ENCODE measurements at places on chromosomes 4 and X. TPM values are rescaled to one million over a fixed set of nuclear protein-coding genes. Genes with fewer than 3 reads are reported as not detected.

DNA sequence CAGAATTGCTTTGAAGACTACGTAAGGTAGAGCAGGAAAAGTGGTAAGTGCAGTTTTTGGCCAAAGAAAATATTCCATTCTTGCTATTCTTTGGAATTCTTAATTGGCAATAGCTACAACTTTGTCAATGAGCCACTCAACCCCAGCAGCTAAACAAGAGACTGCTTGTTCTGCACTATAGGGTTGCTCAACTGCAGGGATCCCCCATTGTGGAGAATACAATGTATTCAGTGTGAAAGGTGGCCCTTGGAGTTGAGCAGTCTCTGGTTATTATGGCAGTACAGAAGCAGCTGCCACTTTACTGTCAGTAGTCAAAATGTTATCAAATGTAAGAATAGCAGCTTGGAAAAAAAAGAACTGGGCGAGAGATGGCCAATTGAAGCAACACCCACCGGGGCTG, 808.7 kb downstream of the CENPC start:
- DNase-seq, result peak; percentile 32

GLRA3 gene
- total RNA-seq, result not detected

DNA sequence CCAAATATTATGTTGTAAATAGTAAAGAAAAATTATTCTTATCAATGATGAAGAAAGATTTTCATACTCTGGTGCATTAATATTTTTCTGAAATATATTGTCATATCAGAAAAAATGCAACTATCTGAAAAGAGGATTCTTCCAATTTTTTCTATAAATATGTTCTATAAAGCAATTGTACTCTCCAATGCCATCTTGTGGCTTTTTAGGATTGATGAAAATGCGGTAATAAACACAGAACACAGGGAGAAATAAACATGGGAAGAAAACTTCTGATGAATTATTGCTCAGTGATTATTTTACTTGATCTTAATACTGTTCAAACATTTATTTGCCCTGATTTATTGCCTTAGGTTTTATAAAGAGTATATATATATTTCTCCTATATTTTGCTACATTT, 215.4 kb downstream of the IL1RAPL1 start:
- no peak for DNase-seq

DNA sequence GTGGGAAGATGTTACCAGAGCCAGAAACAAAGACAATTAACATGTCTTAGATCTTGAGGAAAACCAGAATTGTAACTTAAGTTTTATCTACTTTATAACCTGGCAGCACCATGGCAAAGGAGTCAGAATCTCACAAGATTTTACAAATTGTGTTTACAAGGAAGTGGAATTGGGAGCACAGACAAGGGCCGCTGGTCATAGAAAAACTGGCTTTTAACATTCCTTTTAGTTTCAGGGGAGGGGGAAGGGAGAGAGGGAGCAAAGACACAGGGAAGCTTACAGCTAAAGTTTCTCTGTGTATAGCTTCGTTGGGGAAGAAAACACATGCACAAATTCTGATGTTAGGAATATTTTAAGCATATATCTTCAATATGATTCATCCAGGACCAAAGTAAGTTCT, 10.3 kb upstream of the UGT2B11 start:
- DNase-seq, result no peak

DNA sequence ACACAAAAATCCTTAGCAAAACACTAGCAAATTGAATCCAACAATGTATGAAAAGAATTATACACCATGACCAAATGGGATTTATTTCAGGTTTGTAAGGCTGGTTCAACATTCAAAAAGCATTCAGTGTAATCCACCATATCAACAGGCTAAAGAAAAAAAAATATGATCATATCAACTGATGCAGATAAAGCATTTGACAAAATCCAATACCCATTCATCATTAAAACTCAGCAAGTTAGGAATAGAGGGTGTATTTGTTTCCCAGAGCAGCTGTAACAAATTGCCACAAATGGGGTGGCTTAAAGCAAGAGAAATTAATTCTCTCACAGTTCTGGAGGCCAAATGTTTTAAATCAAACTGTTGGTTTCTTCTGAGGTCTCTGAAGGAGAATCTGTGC, 10.7 kb downstream of the VSIG1 start:
- no peak for DNase-seq

ELF2 gene
- total RNA-seq, result 27.1 TPM

DNA sequence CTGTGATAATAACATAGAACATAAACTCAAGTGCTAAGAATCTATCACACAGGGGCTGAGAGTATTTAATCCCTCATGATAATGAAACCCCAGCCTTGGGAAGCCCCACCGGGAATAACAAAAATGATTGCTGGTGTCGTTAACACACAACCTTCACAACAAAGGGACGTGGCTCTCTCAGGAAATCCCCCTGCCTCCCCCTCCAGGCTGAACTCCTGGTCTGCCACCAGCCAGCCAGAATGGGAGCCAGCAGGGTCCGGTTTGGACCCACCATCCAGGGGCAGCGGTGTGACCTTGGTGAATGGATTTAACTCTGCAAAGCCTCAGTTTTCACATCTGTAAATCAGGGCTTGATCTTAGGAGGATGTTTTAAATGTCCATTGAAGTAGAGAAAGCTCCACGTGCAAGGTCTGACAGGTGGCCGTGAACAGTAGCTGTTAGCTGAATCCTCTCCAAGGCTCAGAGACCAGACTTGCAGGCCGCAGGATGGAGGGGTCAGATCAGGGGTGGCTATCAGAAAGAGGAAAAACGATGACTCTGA, 46.5 kb downstream of the ABLIM2 start:
- DNase-seq, result no peak

DNA sequence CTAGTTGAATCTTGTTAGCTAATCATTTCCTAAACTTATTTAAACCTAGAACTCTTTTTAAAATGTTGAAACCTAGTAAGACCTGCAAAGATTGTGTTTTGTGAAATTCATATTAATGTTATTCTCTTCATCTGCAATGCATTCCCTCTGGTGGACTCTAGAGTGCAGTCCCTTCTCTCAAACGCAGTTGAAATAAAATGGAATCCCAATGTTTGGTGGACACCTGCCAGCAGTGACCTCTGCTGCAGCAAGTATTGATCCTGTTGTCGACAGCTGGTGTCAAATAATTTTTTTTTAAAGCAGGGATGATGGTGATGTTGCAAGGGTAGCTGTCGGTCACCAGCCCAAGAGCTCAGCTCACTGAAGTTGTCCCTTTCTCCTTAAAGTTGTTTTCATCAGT, 492.0 kb downstream of the ZIC3 start:
- no peak for DNase-seq

Data from bronchial epithelial cell (primary cell).